NCI-H146 (cell line): ENCODE measurements at places on chromosomes 3 and 15.

DNA sequence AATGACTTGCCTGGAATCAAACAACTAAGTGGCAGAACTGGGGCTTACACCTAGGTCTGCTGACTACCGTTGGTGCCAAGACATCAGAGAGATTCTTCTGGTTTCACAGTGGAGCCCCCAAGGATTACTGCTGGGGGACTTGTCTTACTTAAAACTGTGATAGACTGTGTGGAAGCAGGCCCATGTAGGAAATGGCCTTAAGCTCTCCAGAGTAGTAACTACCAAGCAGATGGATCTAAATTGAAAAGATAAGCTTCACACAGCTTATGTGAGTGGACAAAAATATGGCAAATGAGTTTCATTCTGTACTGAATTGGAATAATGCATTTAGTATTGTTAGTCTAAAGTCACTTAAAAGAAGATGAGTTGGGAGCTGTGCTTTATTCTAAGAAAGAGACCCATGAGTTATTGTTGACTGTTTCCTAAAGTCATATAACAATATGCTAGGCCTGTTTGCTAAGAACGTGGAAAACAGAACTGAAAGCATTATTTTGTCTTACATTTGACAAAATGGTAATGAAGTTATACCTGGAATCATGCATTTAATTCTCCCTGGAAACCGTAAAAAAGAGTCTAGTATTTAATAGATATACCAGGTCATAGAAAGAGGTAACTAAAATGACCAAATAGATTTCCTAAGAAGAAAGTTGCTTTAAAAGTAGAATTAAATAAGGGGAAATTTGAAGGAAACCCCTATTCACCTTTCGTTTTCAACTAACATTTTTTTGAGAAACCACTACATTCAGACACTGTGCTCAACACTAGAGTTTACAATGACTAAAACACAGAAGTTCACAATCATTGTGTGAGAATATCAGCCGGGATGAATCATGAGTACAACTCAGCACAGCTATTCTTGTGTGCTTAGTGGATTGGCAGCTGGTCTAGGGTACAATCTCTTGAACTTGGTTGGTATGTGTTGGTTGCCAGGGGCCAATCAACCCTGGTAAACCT lies 13.0 kb upstream of the MAPK6 start:
- DNase-seq, result no peak

GRCh38 chr15:77393471-77393840 lies 26.4 kb downstream of the PEAK1 start:
- DNase-seq, result no peak

DNA sequence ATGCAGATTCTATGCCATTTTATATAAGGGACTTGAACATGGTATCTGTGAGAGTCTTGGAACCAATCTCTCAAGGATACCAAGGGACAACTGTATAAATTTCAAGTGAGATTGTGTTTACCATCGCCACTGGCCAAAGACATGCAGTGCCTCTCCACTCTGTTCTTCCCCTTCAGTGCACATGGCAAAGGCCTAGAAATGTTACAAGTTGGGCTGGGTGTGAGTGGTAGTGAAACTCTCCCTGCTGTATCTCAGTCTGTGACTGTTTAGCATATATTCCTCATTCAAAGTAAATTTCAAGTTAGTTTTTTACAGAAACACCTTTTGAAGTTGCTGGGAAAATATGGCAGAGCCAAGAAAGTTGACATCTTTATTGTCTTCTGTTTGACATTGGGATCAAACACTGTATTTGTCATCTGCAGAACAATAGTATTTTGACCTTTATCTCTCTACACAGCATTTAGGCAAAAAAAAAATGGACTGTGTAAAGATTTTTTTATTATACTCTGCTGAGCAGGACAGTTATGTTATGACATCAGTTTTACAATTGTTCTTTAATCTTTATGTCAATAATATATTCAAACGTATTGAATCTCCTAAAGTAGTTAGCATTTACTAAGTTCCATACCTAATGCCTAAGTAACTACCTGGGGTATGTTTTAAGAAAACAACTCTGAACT lies 101.4 kb downstream of the CCNL1 start:
- no peak for DNase-seq

DNA sequence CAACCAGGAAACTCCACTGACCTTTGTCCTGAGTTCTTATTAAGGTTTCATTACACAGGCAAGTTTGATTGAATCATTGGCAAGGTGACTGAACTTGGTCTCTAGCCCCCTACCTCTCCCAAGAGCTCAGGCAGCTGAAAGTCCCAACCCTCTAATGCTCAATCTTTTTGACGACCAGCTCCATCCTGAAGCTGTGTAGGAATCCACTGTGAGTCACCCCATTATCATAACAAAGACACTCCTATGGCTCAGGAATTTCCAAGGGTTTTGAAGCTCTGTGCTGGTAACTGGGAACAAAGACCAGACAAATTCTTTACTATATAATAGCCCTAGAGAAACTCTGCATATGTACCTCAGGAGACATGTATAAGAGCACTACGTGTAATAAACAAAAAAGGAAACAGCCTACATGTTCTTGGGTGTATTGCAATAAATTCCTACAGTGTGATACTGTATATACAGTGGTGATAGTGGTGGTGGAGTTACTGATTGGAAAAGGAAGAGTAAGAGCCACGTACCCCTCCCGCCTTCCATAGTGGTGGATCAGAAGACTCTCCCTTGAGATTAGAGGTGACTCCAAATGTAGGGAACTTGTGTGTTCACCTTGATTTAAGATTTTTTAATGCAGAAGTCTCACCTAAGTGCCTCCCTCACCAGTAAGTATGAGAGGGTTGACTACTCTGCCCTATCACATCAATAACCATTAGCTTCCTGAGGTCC lies 116.6 kb downstream of the ST8SIA2 start:
- DNase-seq, result no peak

- DNase-seq, result no peak
Measured at GRCh38 chr15:90030376-90030775, 29.3 kb downstream of the ZNF710 start.

DNA sequence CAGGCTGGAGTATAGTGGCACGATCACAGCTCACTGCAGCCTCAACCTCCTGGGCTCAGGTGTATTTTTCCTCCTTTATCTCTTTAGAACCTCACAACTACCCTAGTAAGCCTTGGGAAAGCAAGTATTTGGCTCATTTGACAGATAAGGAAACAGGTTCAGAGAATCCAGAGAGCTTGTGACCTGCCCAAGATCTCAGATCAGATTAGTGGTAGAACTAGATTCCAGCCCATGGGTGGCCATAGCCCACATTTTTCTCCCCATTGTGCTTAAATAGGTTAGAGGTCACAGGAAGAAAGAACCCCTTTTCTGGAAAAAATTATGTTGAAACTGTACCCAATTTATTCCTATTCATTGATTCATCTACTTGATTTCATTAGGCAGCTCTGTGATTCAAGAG lies 64.3 kb downstream of the TSC22D2 start:
- DNase-seq, result no peak

DNA sequence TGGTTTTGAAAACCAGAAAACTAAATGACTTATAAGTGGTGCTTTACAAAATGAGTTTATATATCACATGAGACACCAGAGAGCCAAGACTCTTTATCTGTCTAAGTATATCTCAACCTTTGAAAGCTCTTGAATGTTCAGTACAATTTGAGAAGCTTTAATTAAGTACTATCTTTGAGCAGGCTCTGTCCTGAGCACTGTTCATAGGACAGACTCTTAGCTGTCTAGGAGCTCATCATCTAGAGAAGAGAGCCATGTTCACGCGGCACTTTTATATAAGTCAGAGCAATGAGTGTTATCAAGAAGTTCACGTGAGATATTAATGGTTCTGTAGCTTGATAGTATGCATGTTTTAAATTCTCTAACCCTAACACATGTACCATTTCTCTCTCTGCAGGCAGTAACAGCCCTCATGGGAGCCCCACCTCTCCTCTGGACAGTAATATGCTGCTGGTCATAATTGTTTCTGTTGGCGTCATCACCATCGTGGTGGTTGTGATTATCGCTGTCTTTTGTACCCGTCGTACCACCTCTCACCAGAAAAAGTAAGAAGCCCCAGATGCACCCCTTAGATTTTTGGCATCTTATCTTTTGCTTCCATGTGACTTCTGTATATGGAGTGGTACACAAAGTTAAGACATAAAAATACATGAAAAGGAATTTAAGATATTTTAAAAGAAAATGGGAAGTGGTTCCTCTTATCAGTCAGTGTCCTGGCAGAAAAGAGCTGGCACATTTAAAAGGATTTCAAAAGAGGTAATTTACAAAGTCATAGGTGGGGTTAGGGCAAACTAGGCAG lies 86.0 kb downstream of the HCN4 start:
- no peak for DNase-seq

DNA sequence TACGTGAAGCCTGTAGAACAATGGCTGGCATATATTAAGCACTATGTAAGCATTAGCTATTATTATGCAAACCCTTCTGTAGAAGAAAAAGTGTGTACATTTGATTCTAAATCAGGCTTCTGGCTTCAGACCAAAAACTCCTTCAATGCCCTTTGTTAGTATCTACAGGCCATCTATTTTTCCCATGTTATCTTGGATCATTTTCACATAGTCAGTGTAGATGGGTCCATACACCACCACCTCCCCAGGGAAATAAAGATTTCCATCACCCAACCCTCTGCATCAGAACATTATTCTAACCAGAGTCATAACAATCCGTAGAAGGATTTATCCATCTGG lies 8.0 kb upstream of the KLHL6 start:
- DNase-seq, result peak; percentile 73

DNA sequence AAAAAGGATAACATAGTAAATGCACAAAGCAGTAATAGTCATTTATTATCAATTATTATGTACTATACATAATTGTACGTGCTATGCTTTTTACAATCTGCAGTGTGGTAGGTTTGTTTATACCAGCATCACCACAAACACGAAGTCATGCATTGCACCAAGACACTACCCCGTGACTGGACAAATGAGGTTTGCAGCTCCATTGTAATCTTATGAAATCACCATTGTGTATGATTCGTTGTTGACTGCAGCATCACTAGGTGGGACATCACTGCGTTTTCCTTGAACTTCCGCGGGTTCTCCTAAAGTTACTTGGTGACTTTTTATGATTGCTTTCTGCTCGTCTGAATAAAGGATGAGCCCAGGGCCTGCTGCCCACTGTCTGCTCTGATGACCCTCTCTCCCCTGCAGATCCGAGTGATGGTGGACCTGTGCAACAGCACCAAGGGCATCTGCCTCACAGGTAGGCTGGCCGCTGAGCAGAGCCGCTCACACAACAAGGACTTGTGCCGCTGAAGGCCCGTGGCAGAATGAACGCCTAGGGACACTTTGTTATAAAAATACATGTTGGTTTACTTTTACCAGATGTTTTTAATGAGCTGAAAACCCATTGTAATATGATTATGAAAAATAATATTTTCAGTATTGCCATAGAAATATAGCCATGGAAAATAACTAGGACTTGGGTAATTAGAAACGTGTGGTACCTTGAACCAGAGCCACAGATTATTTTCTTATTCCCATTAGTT lies 35.8 kb downstream of the GLDN start:
- no peak for DNase-seq

DNA sequence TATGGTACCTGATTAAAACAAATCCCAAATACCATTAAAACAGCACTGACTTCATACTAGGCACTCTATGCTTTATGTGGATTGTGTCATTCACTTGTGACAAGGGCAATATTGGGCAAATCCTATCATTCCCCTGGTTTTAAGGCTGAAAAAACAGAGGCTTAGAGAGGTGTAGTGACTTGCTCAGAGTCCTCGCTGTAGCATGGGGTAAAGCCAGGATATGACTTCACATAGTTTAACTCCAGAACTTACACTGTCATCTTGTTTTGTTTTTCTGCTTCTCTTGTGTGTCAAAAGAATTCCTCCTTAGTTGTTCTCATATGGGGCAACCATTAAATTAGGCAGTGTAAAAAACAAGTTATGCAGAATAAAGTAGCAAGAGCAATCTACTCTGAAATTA lies 40.3 kb upstream of the ICE2 start:
- no peak for DNase-seq

GRCh38 chr3:5250467-5251195 lies 63.1 kb downstream of the EDEM1 start:
- DNase-seq, result peak; percentile 45

DNA sequence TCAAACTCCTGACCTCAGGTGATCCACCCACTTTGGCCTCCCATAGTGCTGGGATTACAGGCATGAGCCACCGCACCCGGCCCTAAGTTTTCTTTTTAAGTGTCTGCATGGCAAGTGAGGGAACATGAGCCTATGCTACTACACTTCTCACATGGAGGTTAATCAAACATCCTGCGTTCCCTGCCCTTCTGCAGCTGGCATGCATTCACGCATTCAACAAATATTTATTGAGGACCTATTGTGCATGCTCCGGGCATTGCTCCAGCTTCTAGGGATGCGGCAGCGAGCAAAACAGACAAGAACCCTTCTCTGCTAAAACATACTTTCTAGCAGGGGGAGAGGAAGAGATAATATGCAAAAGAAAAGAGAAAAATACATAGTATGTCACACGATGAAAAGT lies 42.6 kb upstream of the ACKR4 start:
- DNase-seq, result peak; percentile 93

DNA sequence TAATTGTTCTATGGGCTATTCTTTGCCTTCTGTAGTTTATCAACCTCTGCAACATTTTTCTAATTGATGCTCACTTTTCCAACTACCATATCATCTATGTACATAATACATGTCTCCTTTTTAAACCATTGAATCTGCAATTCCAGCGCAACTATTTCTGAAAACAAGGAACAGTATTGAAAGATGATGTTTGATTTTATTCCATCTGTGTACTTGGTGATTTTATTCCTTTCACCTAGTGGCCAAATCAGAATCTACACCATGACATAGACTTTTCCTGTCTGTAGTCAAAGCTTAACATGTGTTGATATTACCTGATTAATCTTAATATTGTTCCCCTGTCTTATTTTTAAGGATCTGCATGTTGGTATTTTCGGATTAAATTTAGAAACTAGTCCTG lies 13.0 kb downstream of the NKTR start:
- DNase-seq, result no peak

GRCh38 chr3:30342318-30343060 lies 263.9 kb upstream of the TGFBR2 start:
- peak; percentile 32 for DNase-seq

GRCh38 chr3:52001443-52001974 lies 5.8 kb upstream of the RPL29 start:
- peak; percentile 76 for DNase-seq

DNA sequence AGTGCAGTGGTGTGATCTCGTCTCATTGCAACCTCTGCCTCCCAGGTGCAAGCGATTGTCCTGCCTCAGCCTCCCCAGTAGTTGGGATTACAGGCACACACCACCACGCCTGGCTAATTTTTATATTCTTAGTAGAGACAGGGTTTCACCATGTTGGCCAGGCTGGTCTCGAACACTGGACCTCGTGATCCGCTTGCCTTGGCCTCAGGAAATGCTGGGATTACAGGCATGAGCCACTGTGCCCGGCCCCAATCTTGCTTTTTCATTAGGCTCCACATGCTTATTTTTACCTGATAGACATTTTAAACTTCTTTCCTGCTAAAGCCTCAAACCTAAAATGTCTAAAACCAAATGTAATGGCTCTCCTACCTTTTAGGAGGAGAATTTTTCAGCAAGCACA lies 817.0 kb upstream of the NECTIN3 start:
- no peak for DNase-seq

GRCh38 chr3:76679541-76679940 lies 360.4 kb upstream of the ROBO2 start:
- DNase-seq, result peak; percentile 1
